ENCODE measurements at places on chromosomes 1 and 21. TPM values are rescaled to one million over a fixed set of nuclear protein-coding genes. Genes with fewer than 3 reads are reported as not detected.

Gene OR2T29
- polyA plus RNA-seq, result not detected

Gene RXRG
- 18.6 TPM for polyA plus RNA-seq

Gene SHISA4
- polyA plus RNA-seq, result 198 TPM

DNA sequence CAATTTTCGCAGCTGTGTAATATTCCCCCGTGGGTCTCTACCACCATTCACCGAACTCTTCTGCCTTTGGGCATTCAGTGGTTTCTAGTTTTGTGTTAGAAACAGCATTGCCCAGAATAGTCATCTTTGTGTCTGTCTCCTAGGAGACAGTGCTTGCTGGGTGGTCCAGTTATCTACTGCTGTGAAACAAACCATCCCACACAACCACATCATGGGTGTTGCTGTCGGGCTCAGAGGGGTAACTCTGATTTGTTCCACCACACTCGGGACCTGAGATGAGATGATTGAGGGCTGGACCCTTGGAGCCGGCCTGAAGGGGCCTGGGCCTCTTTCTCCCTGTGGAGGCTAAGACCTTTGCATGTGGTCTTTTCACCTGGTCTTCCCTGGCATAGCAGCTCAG, 427.2 kb upstream of the VAMP3 start:
- H3K27ac ChIP-seq, result no peak overlapping the region
- H3K36me3 ChIP-seq, result no peaks in the 10 kb centered on the region
- DNase-seq, result no peak
- no peaks in the 10 kb centered on the region for H3K27me3 ChIP-seq
- peaks cover 27% of the 10 kb centered on the region for H3K4me1 ChIP-seq

- H3K27ac ChIP-seq, result no peak overlapping the region
- H3K27me3 ChIP-seq, result no peaks in the 10 kb centered on the region
- DNase-seq, result no peak
- H3K4me1 ChIP-seq, result no peaks in the 10 kb centered on the region
These were observed 5.7 kb upstream of the PKN2 start for GRCh38 chr1:88678405-88678804.

DNA sequence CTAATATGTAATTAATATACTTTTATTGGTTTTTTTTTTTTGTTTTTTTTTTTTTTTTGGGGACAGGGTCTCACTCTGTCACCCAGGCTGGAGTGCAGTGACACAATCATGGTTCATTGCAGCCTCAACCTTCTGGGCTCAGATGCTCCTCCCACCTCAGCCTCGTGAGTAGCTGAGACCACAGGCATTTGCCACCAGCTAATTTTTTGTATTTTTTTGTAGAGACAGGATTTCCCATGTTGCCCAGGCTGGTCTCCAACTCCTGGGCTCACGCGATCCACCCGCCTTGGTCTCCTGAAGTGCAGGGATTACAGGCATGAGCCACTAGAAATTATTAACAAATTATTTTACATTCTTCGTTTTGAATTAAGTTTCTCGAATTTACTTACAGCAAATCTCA, 16.8 kb upstream of the POGZ start:
- no peaks in the 10 kb centered on the region for H3K27me3 ChIP-seq
- no peak overlapping the region for H3K27ac ChIP-seq
- H3K4me3 ChIP-seq, result no peak overlapping the region
- no peaks in the 10 kb centered on the region for H3K36me3 ChIP-seq
- peaks cover 2% of the 10 kb centered on the region for H3K4me1 ChIP-seq
- DNase-seq, result no peak

- H3K27ac ChIP-seq, result no peak overlapping the region
- H3K4me1 ChIP-seq, result no peaks in the 10 kb centered on the region
- H3K4me3 ChIP-seq, result no peak overlapping the region
These were observed 30.3 kb downstream of the INTS7 start for GRCh38 chr1:212004895-212005608.

DNA sequence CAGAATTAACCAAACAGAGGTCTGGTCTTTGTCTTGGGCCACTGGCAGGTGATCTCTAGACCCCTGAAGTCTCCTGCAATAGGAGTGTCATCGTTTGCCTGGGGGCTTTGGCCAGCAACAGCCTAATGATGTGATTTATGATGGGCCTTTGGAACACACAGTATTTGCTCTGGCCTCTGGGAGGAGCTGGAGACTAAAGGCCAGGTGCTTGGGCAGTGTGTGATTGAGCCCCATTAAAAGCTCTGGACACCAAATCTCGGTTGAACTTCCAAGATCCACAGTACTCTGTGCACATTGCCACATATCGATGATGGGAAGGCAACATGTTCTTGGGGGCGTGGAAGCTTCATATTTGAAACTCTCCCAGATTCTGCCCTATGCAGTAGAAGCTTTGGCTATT, 32.0 kb upstream of the TLR5 start:
- H3K4me3 ChIP-seq, result no peak overlapping the region
- no peaks in the 10 kb centered on the region for H3K27me3 ChIP-seq
- no peak for DNase-seq
- no peak overlapping the region for H3K27ac ChIP-seq
- no peaks in the 10 kb centered on the region for H3K36me3 ChIP-seq

DNA sequence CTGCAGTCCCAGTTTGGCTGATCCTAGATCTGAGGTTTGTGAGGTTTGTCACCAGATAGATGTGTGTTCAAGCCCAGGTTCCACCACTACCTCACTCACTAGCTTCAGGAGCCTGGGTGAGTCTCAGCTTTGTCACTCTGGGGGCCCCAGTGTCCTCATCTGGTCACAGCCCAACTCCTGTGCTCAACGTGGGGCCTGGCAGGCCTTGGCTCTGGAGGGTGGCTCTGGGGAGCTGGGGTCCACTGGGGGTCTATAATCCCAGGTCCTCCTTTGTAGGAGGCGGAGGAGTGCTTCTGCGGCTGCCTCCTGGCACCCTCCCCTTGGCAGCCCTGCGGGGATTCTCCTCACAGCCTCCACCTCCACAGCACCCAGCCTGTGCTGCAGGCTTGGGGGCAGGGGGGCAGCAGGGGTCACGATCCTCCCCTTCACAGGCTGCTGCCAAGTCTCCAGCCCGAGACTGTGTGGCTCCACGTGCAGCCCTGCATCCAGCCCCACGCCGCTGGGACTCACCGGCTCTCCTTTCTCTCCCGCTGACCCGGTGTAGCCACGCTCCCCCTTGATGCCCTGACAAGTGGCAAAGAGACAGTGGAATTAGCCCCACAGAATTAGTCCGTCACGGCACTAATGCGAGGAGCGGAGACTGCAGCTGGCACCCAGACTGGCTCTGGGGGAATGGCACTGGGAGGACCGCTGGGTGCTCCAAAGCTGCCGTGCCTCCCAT, 22.5 kb upstream of the PEF1 start:
- H3K4me3 ChIP-seq, result no peak overlapping the region
- no peaks in the 10 kb centered on the region for H3K27me3 ChIP-seq
- no peak for DNase-seq
- peaks cover 59% of the 10 kb centered on the region for H3K36me3 ChIP-seq

DNA sequence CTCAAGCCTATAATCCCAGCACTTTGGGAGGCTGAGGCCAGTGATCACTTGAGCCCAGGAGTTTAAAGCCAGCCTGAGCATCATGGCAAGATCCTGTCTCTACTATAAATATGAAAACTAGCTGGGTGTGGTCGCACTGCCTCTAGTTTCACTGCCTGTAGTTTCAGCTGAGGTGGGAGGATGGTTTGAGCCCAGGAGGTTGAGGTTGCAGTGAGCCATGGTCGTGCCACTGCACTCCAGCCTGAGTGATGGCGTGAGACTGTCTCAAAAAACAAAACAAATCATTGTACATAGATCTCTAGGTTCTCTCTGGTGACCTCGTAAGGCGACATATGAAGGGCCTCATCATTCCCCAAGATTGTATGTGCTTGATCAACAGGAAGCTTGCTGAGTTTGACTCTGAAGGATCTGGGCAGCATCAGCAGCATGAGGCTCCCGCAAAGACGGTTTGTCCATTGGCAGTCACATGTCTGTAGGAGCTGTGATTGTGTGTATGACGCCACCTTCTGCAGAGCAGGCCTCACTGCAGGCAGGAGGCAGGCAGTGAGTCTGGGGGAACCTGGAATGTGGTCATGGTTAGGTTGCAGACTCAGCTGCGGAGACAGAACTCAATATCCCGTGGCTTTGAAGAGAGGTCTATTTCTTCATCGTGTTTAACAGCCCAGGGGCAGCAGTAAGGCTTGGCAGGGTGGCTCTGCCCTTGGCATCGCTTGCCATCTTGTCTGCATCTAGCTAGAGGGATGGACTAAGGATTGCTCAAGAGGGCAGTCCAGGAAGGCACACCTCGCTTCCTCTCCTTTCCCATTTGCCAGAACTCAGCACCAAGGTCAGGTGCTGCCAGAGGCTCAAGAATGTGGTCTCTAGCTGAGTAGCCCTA, 14.0 kb downstream of the ATP5PO start:
- H3K4me1 ChIP-seq, result peaks cover 17% of the 10 kb centered on the region
- no peak overlapping the region for H3K27ac ChIP-seq
- peaks cover 41% of the 10 kb centered on the region for H3K36me3 ChIP-seq
- no peak overlapping the region for H3K4me3 ChIP-seq
- no peaks in the 10 kb centered on the region for H3K27me3 ChIP-seq

DNA sequence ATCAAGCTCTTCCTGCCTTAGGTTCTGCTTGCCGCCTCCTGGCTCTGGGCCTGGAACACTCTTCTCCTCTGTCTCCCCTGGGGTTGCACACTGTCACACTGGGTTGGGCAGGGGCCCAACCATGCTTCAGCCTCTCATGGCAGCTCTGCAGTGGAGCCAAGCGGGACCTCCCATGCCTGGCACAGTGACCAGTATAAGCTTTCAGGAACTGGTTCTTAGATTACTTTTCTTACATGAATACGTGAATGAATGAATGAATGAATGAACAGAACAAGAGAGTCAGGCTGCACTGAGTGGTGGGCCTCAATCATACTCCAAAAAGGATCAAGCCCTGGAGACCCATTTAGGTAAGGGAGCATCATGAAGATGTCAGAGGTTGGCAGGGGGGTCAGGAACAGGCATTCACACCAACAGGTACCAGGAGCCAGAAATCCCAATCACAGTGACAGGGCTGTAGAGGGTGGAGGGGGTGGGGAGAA, 30.8 kb upstream of the TMEM125 start:
- no peak for DNase-seq
- no peak overlapping the region for H3K27ac ChIP-seq
- H3K4me1 ChIP-seq, result peaks cover 5% of the 10 kb centered on the region
- no peak overlapping the region for H3K4me3 ChIP-seq

- no peak for DNase-seq
- H3K36me3 ChIP-seq, result no peaks in the 10 kb centered on the region
- H3K4me3 ChIP-seq, result no peak overlapping the region
- H3K27ac ChIP-seq, result no peak overlapping the region
These were observed 80.2 kb downstream of the ADSS2 start for GRCh38 chr1:244371242-244372141.

DNA sequence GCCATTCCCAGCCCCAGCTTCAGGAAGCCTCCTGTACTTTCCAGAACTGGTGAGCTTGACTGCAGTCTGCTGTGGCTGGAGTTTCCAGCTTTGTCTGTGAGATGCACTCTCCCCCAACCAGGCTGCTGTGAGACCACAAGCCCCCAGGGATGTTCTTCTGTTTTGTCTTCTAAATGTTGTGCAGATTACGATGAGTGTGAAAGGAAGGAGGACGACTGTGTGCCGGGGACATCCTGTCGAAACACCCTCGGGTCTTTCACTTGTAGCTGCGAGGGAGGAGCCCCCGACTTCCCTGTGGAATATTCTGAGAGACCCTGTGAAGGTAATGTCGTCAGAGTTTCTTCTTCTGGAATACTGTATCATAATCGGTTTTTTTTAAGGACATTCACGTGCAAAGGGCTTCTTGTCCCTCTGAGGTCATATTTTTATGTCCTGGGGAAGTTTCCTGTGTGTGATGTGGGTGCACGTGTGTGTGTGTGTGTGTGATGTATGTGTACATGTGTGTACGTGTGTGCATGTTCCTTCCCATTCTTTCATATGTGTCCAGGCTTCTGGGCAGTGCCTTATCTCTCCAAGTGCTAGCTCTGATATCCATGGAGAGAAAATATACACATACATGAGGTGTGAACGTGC, 49.9 kb downstream of the UMODL1 start:
- H3K27ac ChIP-seq, result no peak overlapping the region
- H3K4me1 ChIP-seq, result peaks cover 26% of the 10 kb centered on the region
- DNase-seq, result no peak
- H3K4me3 ChIP-seq, result no peak overlapping the region
- no peaks in the 10 kb centered on the region for H3K36me3 ChIP-seq

DNA sequence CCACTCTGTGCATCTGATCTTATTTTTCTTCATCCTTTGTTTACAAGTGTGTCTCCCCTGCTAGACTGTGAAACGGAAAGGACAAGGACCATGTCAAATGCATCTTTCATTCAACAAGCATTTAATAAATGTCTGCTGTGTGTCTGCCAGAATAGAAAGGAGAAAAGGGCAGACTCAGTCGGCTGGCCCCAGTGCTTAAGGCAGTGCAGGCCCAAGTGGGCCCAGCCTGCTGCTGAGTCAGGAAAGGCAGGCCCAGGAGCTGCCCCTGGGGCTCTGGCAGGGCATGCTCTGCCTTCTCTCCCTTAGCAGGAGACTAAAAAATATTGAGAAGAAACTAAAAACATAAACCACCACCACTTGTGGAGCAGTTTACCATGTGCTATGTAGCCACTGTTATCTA, 38.1 kb downstream of the PLEKHA6 start:
- DNase-seq, result no peak
- no peak overlapping the region for H3K4me3 ChIP-seq
- H3K4me1 ChIP-seq, result peaks cover 25% of the 10 kb centered on the region
- peaks cover 2% of the 10 kb centered on the region for H3K36me3 ChIP-seq
- H3K27ac ChIP-seq, result no peak overlapping the region
- no peaks in the 10 kb centered on the region for H3K27me3 ChIP-seq

DNA sequence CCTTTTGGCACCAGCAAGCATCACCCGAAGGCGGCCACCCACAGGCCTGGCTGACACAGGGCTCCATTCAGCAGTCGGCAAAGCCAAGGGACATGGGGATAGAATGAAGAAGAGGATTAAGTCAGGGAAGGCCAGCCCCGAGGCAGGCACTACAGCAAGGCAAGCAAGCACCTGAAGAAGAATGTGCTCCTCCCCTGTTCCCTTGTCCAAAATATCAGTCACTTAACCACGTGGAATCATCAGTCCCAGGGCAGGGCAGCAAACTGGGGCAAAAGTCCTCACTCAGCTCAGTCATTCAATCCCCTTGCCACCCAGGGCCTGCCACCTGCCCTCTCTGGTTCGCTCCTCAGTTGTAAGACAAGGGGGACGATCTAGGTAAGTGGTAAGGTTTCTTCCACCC, 9.3 kb downstream of the KANK4 start:
- no peaks in the 10 kb centered on the region for H3K36me3 ChIP-seq
- H3K27ac ChIP-seq, result no peak overlapping the region
- H3K4me3 ChIP-seq, result no peak overlapping the region
- H3K4me1 ChIP-seq, result peaks cover 16% of the 10 kb centered on the region
- peaks cover 8% of the 10 kb centered on the region for H3K27me3 ChIP-seq
- DNase-seq, result no peak

DNA sequence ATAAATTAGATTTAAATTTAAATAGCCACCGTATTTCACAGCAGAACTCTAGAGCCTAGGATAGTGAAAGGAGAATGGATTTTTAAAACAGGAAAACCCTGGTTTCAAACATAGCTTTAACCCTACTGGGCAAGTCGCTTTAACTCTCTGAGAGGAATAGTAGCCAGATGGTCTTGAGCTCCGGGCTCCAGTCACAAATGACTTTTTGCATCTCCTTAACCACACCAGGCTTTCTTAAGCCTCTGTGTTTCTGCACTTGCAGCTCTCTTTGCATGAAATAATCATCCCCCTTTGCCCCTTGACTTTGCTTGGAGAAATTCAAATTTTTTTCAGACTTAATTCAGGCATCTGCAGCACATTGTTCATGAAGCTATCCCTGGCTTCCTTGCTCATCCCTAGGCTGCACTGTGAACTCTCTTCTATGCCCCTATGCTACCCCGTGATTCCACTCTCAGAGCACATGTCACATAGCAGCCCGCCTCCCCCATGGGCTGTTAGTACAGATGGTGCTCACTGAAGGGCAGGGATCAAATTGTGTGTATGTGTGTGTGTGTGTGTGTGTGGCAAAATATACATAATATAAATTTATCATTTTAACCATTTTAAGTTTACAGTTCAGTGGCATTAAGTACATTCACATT, 68.8 kb upstream of the DAB1 start:
- no peak overlapping the region for H3K4me3 ChIP-seq
- H3K36me3 ChIP-seq, result no peaks in the 10 kb centered on the region
- no peak overlapping the region for H3K27ac ChIP-seq
- H3K27me3 ChIP-seq, result no peaks in the 10 kb centered on the region

All from spinal cord (tissue), 10 donors.